ENCODE measurements at places on chromosomes 11 and 22.

DNA sequence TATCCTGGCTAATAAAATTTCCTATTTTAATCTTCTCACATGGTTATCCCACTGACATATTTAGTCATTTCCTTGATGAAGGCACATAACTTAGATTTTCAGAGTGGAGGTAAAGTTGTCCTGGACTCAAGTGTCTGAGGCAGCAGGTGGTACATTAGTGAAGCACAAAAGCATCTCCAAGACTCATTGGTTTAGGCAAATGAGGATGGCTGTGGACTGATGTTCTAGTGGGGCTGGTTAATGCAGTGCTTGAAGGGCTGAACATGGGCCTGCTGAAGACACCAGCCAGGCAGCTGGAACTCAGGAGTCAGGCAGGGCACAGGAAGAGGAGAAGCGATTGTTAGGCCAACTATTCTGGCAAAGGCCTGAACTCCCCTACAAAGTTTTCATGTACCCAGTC lies 76.3 kb upstream of the SESN3 start:
- no peak for DNase-seq

- DNase-seq = no peak
These were observed 176.7 kb downstream of the BCR start for GRCh38 chr22:23357053-23357452.

DNA sequence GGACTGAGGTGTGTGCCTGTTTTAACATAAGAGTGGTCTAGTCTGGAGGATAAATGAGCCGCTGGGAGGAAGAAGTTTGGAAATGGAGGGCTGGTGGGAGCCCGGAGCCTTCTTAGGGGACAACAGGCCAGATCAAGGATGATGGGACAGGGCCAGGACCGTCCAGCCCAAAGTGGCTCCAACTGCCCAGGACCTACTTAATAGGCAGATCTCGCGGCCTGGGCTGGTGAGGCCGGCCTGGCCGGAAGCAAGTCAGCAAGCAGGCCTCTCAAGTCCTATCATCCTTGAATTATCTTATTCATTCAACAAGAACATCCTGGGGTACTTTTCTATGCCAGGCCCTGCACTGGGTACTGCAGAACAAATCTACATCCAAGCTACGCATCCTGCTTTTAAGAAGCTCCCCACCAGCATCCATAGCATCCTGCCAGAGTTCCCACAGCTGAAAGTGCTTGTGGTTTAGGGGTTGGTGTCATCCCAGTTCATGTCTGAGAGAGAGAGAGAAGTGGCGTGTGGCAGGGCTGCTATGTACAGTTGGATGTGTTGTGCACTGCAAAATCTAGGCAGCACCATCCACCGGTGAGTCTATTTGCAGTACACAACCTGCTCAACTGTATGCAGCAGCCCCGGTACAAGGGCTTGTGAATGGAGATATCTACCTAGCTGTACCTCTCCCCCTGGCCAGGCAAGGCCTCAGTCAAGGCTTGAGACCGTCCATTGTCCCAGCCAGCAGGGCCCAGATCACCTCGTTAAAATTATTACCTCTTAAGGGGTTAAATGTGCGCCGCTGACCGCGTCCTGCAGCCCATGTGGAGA lies 82.1 kb downstream of the FBLN1 start:
- DNase-seq = no peak

GRCh38 chr11:6926208-6927029 lies at the start of gene ZNF215:
TSS of gene ZNF215 (plus strand) at chr11:6926426. CDS start at chr11:6932273, 5,847 bp downstream.
- DNase-seq = no peak

- DNase-seq = no peak
These were observed 81.6 kb downstream of the TEAD1 start for GRCh38 chr11:12755510-12756453.

DNA sequence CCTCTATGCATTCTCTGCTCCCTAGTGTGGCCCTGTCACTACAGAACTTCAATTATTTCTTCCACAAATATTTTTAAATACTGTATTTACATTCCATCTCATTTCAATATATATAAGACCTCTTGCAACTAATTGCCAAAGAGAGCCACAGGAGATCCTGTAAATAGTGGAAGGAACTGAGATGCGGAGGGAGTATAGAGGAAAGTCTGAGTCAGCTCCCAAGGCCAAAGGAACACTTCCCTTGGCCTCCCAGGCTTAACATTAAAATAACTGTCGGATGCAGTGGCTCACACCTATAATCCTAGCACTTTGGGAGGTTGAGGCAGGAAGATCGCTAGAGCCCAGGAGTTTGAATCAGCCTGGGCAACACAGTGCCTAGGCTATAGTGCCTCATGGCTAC lies 31.2 kb downstream of the RBFOX2 start:
- DNase-seq = no peak

DNA sequence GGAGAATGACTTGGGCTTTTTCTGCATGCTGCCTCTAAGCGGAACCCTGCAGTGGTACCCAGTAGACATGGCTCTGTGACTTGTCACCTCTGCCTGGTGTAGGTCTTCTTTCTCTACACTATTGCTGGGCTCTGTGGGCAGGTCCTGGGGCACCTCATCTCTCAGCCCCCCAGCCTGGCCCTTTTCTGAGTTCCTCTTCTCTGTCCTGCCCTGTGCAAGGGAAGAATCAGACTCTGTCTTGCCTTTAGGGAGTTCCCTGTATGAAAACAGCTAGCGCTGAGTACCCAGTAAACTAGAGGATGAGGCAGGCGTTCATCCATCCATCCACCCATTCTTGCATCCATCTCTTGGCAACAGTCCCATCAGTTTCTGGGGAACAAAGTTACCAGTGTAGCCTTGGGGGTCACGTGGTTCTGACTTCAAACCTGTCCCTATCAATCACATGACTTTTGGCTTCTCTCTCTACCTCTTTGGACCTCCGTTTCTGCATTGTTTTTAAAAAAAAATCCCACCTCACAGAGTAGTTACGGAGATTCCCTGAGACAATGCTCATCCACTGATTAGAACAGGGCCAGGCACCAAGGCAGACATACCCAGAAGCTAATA lies 86.4 kb upstream of the WNT11 start:
- DNase-seq = no peak

- no peak for DNase-seq
These were observed at the start of gene CCND1 for GRCh38 chr11:69640995-69641581. TSS of gene CCND1 (plus strand) at chr11:69641156. CDS start at chr11:69641314, 158 bp downstream.

DNA sequence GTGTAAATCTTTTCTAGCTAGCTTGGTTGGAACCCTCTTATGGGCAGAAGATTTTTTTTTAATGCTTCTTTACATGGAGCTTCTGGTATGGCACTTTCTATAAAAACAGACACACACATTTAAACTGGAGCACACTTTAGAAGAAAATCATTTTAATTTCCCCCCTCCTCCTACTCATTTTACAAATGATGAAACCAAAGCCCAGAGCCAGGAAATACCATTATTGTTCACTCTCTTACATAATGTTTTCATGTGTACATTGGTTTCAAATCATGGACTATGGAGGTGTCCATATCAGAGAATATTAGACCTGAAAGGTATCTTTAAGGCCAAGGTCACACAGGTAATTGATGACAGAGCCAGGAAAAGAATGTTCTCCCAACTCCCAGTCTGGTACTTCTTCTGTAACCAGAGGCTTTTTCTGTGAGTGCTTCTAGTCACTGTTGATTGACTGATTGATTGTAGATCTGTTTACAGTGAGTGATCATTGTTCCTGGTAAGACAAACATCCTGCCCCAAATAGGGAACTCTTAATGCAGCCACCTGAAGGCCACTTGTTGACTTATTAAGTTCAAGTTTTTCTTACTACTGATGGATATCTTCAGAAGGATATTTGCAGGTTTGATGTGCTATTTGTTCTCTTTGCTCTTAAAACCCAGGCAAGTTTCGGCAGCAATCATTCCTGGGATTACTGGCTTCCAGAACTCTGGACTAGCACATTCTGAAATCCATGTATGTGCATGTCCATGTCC lies 26.8 kb upstream of the ME3 start:
- no peak for DNase-seq

- DNase-seq = no peak
These were observed 55.9 kb upstream of the MN1 start for GRCh38 chr22:27857443-27857842.

GRCh38 chr11:65863889-65864705 lies 3.9 kb downstream of the MUS81 start:
- no peak for DNase-seq

DNA sequence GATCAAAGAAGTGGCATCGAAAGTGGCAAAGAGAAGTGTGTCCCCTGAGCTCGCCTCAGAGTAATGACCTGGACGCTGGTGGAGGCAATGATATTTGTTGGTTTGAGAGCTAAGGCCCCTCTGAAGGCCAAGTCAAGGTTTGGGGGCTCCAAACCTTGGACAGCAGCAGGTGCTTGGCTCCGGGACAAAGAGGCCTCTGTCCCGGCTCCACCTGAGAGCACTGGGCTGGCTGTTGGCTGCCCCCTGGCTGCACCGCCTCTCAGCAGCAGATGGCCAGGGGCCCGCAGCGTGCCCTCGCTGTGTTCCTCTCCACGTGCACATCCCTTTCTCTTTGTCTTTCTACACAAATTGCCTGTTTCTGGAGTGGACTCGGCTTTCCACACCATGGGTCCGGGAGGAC lies 301.3 kb downstream of the NTM start:
- no peak for DNase-seq

DNA sequence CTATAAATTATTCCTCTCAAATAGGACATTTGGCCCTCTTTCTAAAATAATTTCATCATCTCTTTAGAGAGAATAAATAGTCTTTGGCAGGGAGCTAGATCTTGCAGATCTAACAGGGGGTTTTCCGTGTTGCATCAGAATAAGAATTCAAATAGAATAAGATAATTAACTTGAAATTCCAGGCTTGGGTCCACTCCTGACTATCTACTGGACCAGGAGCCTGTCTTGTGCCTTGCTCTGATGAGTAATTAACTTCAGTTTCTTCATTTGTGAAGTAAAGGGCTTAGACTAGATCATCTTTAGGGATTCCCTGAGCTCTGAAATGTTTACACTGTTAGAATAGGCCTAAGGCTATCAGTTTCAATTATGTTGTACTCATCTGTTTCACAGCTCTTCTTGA lies 23.5 kb upstream of the TMEM123 start:
- no peak for DNase-seq

DNA sequence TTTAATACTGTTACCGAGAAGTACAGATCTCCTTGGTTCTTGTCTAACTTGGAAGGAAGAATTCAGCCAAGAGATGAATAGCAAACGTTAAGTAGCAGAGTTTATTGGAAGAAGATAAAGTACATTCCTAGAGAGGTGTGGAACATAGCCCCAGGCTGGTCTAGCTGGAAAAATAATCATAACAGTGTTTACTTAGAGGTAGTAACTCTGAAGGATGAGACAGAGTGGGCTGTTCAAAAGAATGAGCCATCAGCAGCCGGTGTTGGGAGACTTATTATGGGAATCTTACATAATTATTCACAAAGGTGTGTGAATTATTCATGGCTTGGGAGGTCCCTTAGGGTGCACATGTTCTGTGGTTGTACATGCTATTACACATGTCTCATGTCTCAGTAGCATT lies 276.5 kb downstream of the LUZP2 start:
- DNase-seq = no peak

- no peak for DNase-seq
These were observed 25.6 kb upstream of the PARVG start for GRCh38 chr22:44155115-44155514.

DNA sequence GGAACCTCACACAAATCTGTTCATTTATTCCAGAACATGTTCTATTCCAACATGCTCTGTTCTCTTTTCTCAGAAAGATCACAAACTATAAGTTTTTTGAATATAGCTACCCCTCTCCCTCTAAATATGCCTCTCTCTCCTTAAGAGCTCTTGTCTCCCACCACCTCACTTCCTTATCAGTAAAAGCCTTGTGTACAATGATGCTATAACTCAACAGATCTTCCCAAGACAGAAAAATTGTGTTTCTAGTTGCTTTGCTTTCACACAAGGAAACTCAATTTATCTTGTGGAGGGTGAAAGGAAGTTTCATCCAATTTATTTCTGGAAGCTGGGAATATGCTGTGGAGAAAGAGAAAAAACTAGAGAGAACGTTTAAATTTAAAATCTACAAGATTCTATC lies 64.4 kb downstream of the FAM76B start:
- DNase-seq = no peak

DNA sequence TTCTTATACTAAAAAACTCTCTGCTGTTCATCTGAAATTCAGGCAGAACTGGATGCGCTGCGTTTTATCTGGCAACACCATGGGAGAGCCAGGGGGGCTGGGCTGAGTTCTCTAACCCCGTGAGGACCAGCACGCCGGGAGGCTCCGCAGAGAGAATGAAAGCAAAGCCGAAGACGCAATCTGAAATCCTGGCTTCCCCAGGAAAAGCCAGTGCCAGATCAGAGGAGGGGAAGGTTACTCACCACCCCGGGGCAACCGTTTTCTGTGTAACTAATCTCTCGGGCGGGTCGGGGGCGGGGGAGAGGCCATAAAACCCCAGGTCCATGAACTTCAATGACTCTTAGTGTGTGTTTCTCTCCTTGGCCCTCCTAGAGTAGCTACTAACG lies 99.4 kb downstream of the SHANK2 start:
- DNase-seq = no peak

DNA sequence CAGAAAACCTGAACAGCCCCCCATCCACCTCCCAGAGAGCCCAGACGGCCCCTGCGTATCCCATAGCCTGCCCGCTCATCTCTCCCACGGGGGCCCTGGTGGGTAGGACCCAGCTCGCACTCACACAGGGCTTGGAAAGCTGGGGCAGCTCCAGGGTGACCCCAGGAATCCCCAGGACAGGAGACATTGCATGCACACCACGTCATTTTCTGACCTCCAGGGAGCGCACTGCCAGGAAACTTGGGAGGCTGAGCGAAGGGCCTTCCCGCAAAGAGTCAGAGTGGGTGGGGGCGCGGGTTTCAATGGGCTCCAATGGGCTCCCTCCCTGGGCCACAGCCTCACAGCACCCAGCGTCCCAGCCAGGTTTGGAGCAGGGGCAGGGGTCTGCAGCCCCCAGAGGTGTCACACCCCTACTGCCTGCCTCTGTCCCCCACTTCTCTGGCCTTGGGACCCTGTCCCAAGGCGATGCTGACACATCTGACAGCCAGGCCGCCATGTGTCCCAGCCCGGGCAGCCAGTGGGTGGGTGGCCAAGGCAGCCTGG lies 8.2 kb upstream of the SYT8 start:
- no peak for DNase-seq

- DNase-seq = no peak
These were observed 84.0 kb upstream of the CTSC start for GRCh38 chr11:88421530-88421929.

DNA sequence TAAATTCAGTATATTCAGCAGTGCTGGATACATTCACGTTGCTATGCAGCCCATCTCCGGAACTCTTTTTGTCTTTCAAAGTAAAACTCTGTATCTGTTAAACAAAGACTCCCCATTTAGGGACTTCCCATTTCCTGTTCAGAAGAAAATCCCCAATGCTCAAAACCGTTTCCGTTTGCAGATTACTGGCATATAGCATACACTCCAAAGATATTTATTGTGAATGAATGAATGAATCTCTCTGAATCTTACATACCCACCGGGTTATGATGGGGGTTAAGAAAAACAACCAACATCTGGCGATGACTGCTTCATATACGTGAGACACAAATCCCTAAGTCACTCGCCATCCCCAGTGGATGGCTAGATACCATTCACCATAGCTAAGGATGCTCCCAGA lies 1.6 kb downstream of the THY1 start:
- no peak for DNase-seq

DNA sequence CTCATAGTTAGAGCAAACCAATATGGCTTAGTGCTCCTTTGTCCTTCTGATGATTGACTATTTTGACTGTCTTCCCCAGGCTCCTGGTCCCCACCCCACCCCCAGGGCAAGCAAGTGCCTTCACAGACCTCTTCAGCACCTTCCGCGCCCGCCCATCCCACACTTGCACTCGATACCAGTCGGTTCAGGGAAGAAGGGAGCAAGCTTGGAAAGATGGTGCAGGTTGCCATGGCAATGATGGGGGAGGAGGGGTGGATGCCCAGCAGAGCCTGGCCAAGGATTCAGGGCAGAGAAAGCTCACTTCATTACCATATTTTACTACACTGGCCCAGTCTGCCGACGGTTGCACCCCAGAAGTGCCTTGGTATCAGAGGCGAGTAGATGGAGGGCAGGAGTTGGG lies 2.2 kb downstream of the TMEM132A start:
- no peak for DNase-seq
